ENCODE measurements at places on chromosomes 12 and 14.
A peak's percentile ranks its signal among the peaks of the same experiment; 100 is the strongest.

GRCh38 chr12:105048315-105048714, 35.9 kb downstream of the ALDH1L2 start:
- no peak for DNase-seq

DNA sequence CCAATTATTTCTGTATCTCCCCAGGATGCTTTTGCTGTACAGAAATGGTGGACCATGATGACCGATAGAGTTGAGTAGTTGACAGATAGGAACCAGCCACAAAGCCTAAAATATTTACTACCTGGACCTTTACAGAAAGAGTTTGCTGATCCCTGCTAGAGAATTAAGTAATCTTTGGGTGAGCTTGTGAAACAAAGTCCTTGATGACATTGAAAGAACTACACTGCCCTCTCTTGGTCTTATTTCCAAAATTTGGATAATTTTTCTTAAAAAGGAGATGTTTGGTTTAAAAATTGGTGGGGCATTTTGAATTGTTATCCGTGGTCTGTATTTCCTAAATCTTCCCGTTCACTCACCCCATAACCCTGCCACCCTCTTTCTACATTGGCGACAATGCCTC, 13.7 kb upstream of the TCTN1 start:
- DNase-seq = no peak

- no peak for DNase-seq
These were observed 178.6 kb downstream of the DPF3 start for GRCh38 chr14:72715215-72715849.

DNA sequence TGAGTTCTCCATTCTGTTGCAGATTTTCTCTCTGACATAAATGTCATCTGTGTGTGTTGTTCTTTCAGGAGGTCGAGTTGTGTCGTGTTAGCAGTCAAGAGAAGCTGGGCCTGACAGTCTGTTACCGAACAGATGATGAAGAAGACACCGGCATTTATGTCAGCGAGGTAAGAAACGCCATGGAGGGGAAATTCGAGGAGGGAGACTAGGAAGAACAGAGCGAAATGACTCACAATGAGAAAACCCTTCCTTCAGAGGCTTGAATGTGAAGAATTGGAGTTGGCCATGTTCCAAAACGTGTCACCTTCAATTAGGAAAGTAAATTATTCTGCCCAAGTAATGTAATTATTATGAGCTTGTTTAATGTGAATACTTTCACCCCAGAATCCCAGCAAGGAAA, 364.5 kb downstream of the PDZRN4 start:
- DNase-seq = no peak

DNA sequence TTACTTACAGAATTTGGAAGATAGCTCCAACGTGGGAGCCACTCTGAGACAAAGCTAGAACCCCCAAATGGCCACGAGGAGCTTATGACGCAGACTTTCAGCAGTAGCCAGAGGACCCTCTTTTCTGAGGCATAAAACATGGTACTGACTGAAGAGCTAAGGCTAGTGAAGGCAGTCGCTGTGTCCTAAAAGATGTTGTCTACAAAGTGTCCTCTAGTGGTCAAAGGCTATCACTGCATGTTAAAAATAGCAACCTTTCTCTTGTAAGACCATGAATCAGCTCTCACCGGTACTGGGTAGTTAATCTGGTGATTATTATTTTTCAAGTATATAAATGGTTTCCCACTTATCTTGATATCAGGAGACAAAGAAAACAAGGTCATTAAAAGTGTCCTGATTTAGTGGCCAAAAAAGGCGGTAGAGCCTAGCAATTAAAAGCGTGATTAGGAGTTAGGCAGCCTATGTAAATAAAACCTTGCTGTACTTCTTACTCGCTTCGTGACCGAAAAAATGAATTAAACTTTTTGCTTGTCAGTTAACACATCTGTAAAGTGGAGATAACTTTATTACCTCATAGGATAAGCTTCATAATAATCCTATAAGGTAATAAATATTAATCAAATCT, 47.0 kb upstream of the LGR5 start:
- no peak for DNase-seq

- no peak for DNase-seq
These were observed 1233.3 kb upstream of the SEL1L start for GRCh38 chr14:82766996-82767395.

DNA sequence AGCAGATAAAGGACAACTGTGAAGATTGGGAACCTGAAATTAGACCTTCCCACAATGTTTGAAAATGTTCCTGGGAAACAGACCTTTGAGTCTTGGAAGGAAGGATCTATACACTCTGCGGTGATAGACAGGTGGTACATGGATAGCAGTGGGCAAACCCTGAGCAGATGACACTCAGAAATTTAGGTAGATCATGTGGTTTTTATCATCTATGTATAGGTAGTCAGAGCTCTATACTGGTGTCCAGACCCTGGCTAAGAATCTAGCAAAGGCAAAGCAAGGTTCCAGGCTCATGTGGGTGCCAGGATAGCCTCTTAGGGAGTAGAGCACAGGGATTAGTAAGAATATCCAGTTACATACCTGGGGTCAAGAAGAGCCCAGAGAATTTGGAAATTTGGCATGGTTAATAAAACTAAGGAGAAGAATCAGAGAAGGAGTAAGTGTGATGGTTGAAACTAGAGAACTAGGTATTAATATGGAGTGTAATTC, 331.2 kb upstream of the FBXO33 start:
- DNase-seq = no peak

GRCh38 chr12:109455706-109456105, 21.4 kb downstream of the KCTD10 start:
- no peak for DNase-seq

GRCh38 chr14:70726651-70727375, 82.5 kb downstream of the MAP3K9 start:
- no peak for DNase-seq

DNA sequence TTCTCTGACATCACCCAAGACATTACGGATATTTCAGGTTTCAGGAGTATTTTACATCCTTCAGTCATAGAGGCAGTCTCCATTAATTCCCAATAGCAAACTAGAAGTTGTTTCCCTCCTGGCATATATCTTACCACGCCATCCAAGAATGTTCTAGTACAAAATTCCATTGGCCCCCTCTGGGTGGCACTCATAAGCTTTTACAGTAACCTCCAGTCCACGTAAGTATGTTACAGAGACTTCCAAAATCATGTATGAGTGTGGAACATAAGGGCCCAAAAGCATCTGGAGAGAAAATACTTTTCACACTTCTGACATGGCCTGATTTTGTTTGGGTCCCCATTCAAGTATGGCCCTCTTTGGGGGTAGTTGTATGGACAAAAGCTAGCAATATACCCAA, 58.1 kb upstream of the DHRS4 start:
- DNase-seq = no peak

DNA sequence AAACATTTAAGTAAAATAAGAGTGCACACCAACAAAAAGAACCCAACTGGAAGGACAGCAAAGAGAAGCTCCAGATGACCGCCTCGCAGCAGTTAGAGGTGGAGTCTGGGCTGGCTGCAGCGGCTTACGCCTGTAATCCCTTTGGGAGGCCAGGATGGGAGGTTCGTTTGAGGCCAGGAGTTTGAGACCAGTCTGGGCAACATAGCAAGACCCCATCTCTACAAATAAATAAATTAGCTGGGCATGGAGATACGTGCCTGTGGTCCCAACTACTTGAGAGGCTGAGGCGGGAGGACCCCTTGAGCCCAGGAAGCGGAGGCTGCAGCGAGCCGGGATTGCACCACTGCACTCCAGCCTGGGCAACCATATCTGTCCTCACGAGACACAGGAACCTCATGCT, 15.2 kb downstream of the LRCOL1 start:
- DNase-seq = no peak

DNA sequence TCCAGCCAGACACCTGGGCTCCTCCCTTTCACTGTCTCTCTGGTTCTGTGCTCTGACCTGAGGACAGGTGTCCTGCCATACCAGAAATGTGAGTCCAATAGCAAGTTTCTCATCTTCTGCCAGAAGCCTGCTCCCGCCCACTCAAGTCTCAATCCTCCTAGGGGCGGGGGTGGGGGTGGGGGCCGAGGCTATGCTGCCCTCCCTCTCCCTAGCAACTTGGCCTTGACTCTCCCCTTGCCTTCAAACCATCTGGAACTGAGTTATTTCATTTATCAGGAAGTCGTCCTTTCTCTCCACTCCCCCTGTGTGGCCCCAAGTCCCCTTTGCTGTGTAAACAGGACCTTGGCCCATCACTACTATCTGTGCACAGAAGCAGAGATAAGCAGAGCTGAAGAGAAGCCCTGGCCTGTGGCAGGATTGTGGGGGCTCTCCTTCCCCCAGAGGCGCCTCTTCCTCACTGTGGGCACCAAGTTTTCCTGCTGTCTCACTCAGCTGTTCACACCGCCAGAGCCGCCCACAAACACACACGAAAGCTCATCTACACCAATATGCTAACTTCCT, 117.1 kb downstream of the DPF3 start:
- DNase-seq = no peak

DNA sequence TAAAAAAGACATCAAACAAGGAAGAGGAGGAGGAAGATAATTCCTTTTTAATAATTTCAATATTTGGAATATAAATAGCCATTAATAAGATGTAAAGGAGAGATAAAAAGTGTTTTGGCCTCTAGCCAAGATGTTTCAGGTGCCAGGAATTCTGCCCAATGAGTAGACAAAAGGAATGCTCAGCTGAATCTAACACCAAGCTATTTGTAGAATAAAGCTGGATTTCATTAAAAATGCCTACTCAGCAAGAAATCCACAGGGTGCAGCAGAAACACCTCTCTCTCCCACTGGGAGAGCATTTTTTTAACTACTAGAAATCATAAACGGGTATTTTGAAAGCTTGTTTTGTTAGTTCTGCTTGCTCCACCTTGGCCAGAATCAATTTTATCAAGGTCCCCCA, 4.1 kb upstream of the STAB2 start:
- DNase-seq = no peak

DNA sequence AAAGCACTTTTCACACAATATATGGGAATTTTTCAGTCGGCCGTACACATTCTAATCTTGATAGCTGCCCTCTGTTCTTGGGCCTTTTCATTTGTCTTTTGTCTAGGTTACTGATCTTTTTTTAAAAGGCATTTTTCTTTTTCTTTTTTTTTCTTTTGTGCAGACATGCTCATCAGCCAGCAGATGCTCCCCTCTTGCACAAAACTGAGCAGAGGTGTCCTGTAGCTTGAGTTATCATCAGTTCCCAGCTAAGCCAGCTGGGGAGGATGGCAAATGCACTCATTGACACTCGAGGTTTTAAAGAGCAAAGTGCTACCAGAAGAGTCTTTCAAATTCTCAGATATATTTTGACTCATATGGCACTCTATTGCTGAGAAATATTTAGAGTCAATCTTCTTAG, 913.9 kb upstream of the SEL1L start:
- peak; percentile 27 for DNase-seq

GRCh38 chr12:13203034-13203922, 6.8 kb downstream of the EMP1 start:
- DNase-seq = no peak

GRCh38 chr12:18446061-18446644, 184.8 kb downstream of the PIK3C2G start:
- DNase-seq = no peak

- no peak for DNase-seq
These were observed 614.3 kb upstream of the MIS18BP1 start for GRCh38 chr14:45867046-45867894.

DNA sequence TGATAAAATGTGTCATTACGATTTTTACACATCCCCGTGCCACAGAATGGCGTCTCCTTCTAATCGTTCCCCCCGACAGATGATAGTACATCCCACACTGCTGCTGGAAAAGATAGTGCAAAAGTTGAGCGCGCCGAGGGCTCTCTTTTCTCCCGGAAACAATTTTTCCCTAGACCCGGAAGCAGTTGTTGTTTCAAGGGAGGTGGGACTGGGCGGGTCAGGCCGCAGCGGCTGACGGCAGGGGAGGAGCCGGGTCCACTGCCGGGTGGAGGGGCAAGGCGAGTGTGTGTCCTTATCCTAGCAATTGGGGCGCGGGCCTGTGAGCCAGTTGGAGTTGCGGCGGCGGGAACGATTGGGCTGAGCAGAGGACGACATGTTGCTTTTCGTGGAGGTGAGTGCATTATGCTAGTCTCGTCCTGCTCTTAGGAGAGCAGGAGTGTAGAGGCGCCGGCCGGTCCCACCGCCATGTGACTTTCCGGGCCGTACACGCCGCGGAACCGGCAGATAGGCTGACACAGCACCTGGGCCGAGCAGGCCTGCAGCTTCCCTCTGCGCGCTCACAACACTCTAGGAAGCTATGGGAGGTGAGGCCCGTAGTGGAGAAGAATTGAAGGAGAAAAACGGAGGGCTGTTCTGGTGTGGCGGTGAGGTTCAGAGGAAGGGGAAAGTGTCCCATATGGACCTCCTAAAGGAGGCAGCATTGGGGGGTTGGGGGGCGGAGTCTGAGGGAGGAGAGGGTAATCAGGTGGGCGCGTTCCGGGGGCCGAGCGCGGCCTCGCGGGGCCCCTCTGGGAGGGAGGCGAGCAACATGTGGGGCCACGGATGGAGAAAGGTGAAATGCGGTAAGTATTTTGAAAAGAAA, at the start of gene LARP4:
Gene LARP4, plus strand, starts transcription at position 248 of the 862 bp plus-strand sequence. Its CDS starts 126 bp downstream, at position 374.
- peak; percentile 93 for DNase-seq

GRCh38 chr12:19431407-19432308, 7.6 kb upstream of the AEBP2 start:
- DNase-seq = no peak

DNA sequence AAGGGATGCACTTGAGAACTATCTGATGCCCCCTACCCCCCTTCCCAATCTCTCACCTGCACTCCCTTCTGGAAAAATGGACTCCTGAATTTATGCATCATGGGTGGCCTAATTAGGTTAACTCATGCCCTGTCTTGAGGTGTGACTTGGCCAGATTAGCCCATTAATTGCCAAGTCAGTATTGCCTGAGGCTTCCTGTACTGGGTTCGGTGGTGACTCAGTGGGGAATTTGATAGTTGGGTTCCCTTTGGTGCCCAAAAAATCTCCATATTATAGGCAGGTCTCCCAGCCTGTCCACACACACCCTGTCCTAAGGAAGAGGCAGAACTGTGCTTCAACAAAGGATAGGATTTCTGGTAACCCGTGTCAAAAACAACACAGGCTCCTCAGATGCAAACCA, 146.1 kb downstream of the CHST11 start:
- DNase-seq = no peak

DNA sequence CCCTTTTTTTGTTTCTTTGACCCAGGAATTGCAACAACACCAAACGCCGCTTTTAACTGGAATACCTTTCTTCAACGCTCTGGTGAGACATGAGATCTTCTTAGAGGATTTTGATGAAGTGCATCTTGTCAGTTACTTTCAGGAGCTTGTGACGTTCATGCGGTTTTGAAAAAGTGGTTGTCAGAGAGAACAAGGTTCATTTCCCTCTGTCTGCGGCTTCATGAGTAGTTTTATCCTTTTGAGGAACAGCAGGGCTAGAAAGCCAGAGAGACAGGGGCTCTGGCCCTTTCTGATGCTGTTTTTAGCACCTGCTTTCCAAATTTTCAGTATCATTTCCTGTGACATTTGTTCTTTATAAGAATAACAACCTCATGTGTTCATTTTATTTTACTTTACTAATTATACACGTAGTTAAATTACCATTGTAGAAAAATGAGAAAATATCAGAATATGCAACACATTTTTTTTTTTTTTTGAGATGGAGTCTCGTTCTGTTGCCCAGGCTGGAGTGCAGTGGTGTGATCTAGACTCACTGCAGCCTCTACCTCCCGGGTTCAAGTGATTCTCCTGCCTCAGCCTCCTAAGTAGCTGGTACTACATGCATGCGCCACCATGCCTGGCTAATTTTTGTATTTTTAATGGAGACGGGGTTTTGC, 61.8 kb downstream of the GLT1D1 start:
- DNase-seq = no peak
